ENCODE measurements at places on chromosomes 1 and 21.

DNA sequence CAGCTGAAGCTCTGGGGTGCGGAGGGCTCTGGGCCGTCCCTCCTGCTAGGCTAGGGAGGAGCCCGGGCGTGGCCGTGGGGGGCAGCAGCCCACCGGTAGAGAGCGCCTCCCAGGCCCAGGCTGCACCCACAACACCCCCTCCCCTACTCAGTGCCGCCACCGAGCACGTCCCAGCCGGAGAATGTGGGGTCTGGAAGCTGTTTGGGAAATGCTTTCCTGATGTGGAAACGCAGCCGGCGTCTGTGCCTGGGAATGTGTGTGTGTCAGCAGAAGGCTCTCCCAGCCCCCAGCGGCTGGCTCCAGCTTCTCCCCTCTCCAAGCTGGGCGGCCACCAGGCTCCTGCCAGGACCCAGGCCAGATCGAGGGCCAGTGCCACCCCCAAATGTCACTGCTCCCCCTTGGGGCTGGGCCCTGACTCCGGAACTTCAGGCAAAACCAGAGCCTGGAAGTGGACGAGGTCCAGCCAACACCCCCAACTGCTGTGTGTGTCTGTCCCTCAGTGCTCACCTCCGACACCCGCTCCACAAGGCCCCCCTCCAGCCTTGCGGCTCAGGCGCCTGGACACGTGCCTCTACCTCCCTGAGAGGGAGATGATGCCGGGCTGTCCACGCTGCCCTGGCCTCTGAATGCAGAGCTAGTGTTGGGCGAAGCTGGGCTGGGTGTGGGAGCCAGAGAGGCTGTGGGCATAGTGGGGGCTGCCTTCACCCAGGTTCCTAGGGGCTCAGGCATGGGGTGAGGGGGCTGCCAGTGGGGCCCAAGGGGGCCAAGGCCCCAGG lies 74.7 kb downstream of the MEGF6 start:
- no peak for DNase-seq

DNA sequence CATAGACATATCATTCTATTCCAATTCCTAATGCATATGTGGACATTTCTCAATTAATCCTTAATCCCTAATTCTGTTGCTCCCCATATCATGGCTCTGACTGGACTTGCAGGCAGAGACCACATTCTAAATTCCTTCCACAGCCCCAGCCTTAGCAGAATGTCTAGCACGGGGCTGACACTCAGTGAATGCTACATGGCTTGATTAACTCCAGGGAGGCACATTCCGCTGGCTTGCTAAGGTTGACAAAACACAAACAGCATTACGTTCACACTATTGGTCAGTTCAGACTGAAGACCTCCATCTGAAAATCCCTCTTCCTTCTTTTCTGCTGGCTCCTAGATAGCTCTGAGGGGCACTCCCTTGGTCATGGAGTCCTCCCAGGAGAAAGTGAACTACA lies 119.4 kb downstream of the ASTN1 start:
- no peak for DNase-seq

- DNase-seq: no peak
Measured at GRCh38 chr1:224846119-224846907, 83.2 kb upstream of the DNAH14 start.

DNA sequence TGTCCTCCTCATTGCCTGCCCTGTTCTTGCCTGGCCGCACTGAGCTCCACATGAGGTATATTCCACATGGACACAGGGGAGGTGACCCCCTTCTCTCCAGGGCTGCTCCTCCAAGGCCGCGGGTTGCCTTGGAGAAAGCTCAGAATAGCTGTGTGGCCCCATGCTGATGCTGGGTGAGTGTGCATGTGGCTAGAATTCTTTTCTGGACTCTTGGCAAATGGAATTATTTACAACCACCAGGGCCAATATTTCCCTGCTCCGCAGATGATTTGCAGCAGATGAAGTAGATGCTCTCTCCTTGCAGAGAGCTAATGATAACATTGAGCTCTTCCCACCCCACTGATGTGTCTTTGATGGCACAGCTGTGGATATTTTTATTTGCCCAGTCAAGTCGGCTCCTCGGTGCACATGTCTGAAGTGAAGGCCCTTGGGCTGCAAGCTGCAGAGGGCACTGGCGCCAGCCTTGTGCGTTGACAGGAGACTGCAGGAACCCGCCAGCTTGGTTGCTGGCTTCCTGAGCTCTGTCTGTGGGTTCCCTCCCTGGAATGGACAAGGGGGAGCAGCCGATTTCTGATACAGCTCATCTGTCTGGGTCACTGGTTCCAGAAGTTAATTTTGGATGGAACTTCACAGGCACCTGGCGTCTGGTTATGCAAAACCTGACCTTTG lies 404.7 kb upstream of the VAMP3 start:
- DNase-seq: no peak

DNA sequence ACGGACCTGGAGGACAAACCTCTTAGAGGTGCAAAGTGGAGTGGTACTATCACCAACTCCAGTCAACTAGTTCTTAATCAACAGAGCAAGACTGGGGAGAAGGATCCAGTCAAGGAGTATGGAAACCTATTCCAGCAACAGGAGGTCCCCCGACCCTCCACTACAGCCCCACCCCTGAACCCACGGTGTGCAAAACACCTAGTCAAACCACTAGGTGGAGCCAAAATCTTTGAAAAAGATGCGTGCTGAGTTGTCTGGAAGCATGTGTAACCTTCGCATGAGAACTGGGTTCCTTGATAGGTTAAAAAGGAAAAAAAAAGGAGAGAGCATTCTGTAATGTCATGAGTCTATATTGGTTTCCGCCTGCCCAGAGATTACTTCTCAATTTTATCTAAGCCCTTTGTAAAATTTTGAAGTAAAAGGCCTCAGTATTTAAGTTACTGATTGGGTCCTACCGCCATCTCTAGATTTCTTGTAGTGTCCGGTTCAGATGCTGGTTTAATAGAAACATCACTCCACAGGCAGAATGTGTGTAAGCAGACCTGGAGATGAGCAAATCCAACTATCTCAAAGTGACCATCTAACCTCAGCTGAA lies 81.9 kb upstream of the HAO2 start:
- DNase-seq: peak; percentile 19

- DNase-seq: no peak
Measured at GRCh38 chr1:188499690-188500089, 1670.9 kb downstream of the PLA2G4A start.

- peak; percentile 75 for DNase-seq
Measured at GRCh38 chr1:227192163-227192562, 126.1 kb downstream of the CDC42BPA start.

- no peak for DNase-seq
Measured at GRCh38 chr21:45544449-45545235, 2.4 kb upstream of the SLC19A1 start.

DNA sequence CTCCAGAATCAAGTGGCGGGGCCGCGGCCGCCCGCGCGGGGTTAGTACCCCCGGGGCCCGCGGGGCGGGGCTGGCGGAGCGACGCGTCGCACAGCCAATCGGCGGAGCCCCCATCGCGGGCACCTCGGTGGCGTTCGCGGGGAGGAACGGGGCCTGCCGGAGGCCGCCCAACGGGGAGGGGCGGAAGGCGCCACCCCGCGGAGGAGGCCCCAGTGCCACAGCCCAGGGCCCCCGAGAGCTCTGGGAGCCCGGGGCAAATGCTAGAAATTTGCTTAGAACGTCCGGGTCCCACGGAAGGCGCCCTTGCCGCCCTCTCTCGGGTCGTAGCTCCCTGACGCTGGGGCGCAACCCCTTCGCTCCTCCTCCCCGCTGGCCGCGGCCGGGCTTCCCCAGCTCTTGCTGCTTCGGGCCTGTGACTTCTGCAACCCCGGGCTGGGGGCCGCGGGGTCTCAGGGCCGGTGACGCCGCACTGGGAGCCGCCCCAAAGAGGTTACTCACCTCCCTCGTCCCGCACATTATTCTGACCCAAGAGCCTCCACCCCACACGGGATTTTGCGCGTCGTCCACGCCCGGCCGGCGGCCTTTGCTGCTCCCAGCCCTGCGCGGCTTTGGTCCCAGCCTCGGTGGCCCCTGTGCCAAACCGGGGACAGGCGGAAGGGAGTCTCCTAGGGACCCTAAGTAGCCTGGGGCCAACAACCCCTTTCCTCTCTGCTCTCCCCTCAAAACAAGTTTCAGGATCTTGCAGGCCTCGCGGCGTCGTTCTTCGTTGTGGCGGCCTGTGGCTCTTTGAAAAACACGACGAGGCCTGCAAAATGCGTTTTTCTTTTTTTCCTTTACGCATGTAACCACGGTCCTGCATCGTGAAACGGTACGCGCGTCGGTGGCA lies at the start of gene RUNX3:
RUNX3 (minus strand) TSS at position 17 of the 886 bp plus-strand sequence. CDS start 408 bp downstream, outside the sequence.
- peak; percentile 86 for DNase-seq

DNA sequence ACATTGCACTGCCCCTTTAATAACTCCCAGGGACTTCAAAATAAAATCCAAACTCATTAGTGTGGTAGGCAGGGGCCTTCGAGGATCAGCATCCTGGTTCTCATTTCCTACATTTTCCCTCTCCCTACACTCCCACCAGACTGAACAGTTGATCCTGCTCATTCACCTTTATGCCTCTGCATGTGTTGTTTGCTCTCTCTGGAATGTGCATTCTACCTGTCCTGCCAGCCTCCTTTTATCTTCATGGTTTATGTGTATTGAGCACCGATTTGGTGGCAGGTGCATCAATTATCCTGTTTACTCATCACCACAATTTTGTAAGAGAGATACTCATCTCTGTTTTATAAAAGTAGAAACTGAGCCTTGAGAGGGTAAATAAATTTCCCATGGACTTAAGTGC lies 125.0 kb downstream of the ADSS2 start:
- no peak for DNase-seq

- no peak for DNase-seq
Measured at GRCh38 chr21:38897532-38898421, 92.0 kb downstream of the ETS2 start.

GRCh38 chr1:29811727-29812407 lies 575.5 kb downstream of the PTPRU start:
- no peak for DNase-seq

DNA sequence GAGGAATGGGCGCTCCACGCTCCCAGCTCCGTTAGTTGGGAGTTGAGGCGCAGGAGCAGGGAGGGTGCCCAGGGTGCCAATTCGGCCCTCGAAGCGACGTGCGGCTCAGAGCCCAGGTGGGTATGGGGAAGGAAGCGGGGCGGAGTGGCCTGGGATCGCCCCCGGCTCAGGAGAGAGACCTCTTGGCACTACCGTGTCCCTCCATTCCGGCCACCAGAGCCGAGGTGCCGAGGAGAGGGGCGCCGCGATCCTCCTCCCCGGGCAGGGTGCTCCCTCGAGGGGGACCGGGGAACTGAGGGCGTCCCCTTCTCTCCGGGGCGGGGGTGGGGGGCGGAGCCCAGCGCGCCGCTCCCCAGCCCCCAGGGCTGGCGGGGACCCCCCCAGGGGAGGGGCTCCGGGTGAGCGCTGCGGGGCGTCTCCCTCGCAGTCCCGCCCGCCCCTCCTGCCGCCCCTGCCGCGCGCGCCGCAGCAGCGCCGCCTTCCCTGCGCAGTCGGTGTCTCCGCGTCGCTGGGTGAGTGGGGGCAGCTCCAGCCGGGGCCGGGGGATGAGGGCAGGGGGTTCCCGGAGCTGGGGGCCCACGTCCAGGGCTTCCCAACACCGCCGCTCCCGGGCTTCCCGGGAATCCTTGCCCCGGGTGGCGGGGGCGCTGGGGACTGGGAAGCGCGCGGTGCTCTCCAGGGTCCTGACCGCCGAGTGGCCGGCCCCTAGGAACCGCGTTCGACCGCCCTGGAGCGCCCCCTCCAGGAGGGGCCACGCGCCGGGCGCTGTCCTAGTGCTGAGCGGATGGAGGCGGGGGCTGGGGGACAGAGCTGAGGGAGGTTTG lies at the start of gene HPCA:
HPCA (plus strand) TSS at position 488 of the 824 bp plus-strand sequence. CDS start 2,408 bp downstream, outside the sequence.
- DNase-seq: peak; percentile 90
